Hair follicular keratinocyte (primary cell): ENCODE measurements at places on chromosomes 13 and 19. TPM values are rescaled to one million over a fixed set of nuclear protein-coding genes. Genes with fewer than 3 reads are reported as not detected.

SPINT2 gene
- 757 and 1,192 TPM in 2 replicates for total RNA-seq

MBOAT7 gene
- 73.7 and 97.3 TPM in 2 replicates for total RNA-seq

TMEM255B gene
- total RNA-seq: 2.2 and 4.1 TPM in 2 replicates

ZNF69 gene
- total RNA-seq: 0.16 and 3.0 TPM in 2 replicates

TMC4 gene
- 6.6 and 22.6 TPM in 2 replicates for total RNA-seq

BST2 gene
- total RNA-seq: 0.08 and 0.47 TPM in 2 replicates

DUS3L gene
- total RNA-seq: 25.5 and 37.9 TPM in 2 replicates

CFAP97D2 gene
- total RNA-seq: not detected in 2 replicates

PPP1R13L gene
- total RNA-seq: 93.5 and 112 TPM in 2 replicates

MEDAG gene
- 0.16 TPM in 1 of 2 replicates, not detected in the other for total RNA-seq

C19orf67 gene
- total RNA-seq: not detected in 2 replicates

CDC42EP5 gene
- 30.2 and 68.9 TPM in 2 replicates for total RNA-seq

ZNF600 gene
- 2.2 and 5.0 TPM in 2 replicates for total RNA-seq

SULT2A1 gene
- total RNA-seq: not detected in 2 replicates
